ENCODE measurements at places on chromosomes 2 and 18.
A peak's percentile ranks its signal among the peaks of the same experiment; 100 is the strongest.

GRCh38 chr2:63796796-63797195 is 44.9 kb upstream of the UGP2 start:
- no peak for DNase-seq

- peak; percentile 86 for DNase-seq
Observed at GRCh38 chr2:201116959-201117734, 1.2 kb downstream of the CFLAR start.

GRCh38 chr2:61263830-61264229 is 101.8 kb downstream of the C2orf74 start:
- no peak for DNase-seq

- DNase-seq = peak; percentile 87
Observed at GRCh38 chr18:58998401-58999203, 133.9 kb downstream of the ZNF532 start.

GRCh38 chr18:70314151-70314782 is 25.4 kb downstream of the SOCS6 start:
- no peak for DNase-seq

DNA sequence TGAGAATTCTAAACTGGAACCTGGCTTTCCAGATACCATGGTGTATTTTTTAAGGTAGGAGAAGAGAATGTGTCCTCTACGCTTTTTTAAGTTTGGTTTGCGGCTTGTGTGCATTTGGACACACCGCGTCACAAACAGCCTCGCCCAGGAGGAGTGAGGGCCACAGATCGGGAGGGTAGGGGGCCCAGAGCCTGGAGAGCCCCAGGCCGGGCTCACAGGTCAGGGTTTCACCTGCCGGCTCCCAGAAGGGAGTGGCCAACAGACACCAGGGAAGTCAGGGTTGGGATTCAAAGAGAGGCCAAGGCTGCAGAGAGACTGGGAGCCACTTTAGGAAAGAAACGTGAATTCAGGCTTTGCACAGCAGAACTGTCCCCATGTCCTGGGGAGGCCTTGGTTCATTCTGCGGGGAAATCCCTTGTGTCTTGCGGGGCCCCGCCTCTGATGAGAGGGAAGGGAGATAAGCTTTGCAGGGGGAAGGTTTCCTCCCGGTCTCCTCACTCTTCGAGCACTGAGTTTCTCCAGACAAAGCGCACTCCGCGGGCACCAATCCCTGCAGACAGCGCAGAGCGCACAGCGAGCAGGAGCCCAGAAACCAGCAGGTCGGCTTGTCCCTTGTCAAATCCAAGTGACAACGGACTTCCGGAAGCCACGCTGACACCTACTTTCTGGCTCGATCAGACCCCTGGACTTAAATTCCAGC is 2.0 kb upstream of the TUBB6 start:
- no peak for DNase-seq

- DNase-seq = no peak
Observed at GRCh38 chr2:172366596-172367150, 60.7 kb upstream of the ITGA6 start.

DNA sequence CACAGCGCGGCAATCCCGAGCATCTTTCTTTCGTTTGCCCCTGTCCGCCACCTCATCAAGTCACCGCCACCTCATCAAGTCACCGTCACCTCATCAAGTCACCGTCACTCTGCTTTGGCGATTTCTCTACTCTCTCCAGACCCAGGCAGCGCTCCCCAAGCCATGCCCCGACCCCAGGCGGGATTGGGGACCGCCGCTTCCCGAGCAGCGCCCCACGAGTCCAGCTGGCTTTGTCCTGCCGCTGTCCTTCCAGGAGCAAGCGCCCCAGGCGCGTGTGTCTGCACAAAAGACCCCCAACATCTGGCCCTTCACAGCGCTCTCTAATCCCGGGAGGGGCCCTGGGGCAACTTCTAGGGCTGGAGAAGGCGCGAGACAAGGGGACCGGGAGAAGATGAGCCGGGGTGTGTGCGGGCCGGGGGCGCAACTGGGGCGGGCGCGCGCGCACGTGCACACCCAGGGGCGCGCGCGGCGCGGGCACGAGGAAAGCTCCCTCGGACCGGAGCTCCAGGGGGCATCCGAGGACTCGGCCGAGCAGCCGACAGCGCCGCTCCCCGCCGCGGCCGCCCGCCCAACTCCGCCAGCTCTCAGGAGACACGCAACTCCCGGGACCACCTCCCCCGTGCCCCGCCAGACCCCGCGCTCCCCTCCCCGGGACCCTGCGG is 633 bp upstream of the RNF152 start:
- DNase-seq = peak; percentile 72

GRCh38 chr18:44911773-44912172 is 231.1 kb downstream of the SETBP1 start:
- no peak for DNase-seq

DNA sequence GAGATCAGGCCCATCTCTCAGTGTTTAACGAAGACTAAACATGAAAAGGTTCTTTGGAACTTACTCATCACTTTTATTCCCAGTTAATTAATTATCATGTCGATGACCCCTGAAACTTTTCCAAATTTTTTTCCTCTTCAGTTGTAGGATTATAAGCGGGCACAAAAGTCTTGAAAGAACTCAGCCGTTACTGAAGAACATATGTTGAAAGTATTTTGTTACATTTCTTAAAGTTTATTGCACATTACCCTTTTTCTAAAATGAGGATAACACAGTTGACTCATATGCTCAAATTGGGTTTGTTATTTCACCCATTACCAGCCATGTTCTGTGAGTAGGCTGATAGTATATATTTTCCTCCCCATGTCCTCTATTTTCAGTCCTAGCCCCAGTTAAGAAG is 75.9 kb upstream of the COL3A1 start:
- no peak for DNase-seq

DNA sequence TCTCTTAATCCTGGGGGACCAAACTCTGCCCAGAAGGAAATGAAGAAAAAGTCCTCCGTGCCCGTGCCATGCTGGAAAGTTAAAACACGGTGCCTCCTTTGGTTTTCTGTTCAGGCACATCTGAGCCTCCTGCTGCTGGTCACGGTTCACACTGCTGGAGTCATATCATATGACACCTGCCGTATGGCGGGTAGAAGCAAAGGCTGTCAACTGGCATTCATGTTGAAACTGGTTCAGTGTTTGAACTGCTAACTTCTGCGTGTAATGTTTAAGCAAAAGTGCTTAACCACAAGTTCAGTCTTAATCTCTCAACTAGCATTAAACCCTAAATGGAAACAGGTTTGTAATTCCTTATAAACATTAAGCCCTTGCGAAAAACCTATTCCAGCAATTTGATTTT is 3.1 kb downstream of the STK39 start:
- no peak for DNase-seq

DNA sequence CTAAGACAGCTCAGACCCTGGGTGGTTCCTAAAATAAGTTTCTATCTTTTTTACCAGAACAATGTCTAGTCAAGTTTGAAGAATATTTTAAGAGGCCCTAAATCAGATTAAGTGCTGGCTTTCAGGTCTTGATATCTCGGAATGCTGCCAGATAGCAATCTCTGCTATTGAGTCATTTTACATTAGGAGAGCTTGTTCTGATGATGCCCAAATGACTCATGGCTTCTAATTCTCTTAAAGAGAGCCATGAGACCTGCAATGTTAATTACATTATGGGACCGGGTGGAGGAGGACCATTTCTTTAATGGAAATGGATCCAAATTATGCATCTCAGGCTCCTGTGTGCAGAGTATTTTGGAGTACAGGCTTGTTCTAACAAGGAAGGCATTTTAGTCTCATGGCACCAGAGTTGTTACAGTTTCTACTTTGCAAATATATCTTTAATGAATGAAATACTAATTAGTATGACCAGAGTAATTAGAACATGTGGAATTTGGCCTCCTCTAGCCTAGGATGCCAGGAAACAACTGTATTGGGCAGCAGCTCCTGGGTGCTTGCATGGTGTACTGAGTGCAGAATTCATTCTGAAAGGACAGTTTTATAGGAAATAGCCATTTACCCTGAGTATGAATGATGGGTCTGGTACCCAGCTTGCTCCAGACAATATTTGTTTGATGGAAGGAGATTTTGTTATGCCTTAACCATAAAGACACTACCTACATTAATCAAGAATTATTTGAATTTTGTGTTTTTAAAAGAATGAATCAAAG is 94.0 kb upstream of the SULT1C3 start:
- DNase-seq = peak; percentile 76

- no peak for DNase-seq
Observed at GRCh38 chr18:39675906-39676305, 2110.3 kb upstream of the CELF4 start.

- peak; percentile 35 for DNase-seq
Observed at GRCh38 chr2:9982248-9982647, 30.8 kb downstream of the GRHL1 start.

DNA sequence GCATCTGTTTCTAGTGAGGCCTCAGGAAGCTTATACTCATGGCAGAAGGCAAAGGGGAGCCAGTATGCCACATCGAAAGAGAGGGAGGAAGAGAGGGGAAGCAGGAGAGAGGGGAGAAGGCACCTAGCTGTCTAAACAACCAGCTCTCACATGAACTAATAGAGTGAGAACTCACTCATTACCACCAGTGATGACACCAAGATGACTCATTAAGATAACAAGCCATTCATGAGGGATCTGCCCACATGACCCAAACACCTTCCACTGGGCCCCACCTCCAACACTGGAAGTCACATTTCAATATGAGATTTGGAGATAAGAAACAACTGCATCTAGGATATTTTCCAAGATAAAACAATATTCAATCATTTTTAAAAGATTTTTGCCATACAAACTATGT is 753.9 kb upstream of the ZEB2 start:
- peak; percentile 12 for DNase-seq

DNA sequence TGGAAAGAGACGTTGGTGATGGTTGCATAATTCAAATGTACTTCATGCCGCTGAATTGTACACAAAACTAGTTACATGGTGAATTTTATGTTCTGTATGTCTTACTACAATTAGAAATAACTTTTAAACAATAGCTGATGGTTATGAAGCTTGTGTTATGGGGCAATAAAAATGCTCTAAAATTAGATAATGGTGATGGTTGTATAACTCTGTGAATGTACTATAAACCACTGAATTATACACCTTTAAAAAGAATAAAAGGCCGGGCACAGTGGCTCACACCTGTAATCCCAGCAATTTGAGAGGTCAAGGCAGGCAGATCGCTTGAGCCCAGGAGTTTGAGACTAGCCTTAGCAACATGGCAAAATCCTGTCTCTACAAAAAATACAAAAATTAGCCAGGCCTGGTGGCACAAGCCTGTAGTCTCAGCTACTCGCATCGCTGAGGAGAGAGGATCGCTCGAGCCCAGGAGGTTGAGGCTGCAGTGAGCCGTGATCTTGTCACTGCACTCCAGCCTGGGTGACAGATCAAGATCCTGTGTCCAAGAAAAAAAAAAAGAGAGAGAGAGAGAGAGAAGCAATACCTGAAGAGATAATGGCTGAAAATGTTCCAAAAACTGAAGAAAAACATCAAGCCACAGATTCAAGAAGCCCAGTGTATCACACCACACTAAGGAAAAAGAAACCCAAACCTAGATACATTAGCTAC is 6.3 kb downstream of the RNU4ATAC start:
- DNase-seq = no peak

DNA sequence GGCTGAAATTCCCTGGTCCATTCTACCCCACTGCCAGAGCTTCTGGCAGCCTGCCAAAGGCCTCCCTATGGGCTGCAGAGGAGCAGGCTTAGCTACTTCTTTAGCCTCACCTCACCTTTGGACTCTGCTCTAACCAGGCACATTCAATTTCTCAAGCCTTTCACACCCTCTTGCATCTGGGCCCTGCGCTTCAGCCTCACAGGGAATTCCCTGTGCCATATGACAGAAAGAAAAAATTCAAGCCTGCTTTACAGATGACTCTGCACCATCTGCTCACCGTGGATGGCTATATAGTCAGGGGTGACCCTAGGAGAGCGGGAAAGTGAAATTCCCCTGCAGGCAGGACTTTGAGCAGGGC is 62.5 kb downstream of the REEP1 start:
- DNase-seq = no peak

DNA sequence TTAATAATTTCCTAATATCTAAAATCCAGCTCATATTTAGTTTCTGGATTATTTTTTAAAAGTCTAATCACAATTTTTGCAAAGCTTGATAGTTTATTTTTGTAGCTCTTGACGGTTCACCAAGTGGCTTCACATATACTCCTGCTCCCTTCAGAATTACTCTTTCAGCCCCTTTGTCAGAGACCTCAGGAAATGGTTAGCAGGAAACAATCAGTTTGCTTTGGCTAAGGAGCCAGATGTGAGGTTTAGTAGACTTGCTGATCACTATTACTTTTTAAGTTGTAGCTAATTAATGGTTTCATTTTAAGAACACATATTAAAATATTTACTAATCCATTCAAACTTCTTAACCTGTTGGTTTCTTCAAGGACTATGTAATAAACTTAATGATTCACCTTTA is 2.3 kb downstream of the RBBP8 start:
- peak; percentile 10 for DNase-seq

DNA sequence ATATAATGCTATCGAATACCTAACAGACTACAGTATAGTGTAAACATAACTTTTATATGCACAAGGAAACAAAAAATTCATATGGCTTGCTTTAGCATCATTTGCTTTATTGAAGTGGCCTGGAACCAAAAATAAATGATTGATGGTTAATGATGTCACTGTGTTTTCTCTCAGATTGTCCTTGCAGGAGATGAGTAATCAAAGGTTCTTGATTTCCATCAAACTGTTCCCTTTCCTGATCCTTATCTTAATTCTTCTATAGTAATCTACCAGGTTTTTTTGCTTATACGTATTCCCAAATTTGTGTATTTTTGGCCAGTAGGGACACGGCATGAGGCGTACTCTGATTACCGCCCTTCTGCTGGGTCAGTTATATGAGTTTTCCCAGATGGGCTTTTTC is 104.9 kb upstream of the CXCR4 start:
- no peak for DNase-seq

DNA sequence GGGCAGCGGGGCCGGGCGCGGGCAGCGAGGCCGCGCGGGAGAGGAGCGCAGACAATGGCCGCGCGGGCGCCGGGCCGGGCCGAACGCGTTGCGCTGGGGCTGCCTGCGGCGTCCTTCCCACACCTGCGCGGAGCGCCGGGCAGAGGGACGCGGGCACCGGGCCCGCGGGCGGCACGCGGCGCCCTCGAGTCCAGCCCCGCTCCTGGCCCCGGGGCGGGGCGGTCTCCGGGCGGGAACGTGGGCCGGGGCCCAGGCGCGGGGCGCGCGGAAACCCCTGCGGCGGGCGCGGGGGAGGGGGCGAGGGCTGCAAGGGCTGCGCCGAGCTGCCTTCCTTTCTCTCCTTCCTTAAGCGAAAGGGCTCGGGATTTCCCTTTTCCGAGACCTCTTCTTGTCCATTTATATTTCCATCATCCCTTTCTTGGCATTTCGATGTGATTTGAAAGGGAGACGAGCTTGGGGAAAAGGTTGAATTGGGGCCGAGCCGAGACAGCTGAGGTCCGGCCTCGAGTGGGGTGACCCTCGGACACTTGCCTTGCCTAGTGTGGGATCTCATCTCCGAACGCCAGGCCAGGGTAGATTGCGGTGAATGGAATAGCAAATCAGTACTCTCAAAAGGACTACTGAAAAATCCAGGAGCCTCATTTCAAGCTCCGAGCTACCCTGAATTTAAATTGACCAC is 676 bp downstream of the KLHL23 start:
- DNase-seq = peak; percentile 34

DNA sequence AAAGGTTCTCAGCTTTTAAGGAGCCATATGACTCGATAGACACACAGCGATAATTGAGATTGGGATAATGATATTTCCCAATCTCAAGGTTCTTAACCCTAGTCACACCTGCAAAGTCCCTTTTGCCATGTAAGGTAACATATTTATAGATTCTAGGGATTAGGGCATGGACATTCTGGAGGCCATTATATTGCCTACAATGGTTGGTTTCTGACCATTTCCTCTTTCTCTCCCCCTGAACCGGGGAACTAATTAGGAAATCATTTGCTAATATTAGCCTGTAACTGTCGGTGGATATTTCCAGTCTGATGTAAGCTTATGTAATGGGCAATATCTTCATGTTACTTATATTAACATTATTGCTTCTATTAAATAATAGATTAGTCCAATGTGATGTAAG is 40.8 kb upstream of the ARHGAP15 start:
- DNase-seq = no peak
